ENCODE measurements at places on chromosomes 5 and 9.

GRCh38 chr5:74384851-74385250, 255.7 kb downstream of the ENC1 start:
- no peak for DNase-seq

DNA sequence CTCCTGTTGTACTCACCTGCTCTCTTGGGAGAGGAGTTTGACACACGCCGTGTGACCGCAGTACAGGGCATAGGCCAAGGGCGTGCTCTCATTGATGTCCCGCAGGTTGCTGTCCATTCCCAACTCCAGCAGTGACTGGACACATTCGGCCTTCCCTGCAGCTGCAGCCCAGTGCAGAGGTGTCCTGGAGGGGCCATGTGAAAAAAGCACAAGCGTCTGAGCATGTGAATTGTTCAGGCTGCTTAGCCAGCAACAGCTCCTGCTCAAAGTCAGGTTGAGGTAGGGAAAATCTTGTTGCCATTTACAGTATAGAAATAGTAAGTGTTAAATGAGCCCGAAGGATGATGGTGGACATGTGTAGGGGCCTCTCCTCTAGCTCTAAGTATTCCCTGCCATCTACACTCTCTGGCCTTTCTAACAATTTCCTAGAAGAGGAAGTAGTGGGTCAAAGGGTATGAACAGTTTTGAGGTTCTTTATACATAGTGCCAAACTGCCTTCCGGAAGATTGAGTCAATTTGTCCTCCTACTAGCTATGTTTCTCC, 116.5 kb downstream of the ANKRD55 start:
- DNase-seq = no peak

GRCh38 chr9:133842174-133842573, 104.0 kb upstream of the SARDH start:
- DNase-seq = no peak

DNA sequence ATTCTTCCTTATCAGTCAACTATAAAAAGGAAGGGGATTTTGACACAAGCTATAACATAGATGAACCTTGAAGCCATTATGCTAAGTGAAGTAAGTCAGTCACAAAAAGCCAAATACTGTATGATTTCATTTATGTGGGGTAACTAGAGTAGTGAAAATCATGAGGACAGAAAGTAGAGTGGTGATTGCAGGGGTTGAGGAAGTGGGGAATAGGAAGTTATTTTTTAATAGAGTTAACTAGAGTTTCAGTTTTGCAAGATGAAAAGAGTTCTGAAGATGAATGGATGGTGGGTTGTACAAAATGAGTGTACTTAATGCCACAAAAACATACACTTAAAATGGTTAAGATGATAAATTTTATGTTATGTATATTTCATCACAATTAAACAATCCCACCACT, 65.4 kb upstream of the FAM174A start:
- DNase-seq = no peak

DNA sequence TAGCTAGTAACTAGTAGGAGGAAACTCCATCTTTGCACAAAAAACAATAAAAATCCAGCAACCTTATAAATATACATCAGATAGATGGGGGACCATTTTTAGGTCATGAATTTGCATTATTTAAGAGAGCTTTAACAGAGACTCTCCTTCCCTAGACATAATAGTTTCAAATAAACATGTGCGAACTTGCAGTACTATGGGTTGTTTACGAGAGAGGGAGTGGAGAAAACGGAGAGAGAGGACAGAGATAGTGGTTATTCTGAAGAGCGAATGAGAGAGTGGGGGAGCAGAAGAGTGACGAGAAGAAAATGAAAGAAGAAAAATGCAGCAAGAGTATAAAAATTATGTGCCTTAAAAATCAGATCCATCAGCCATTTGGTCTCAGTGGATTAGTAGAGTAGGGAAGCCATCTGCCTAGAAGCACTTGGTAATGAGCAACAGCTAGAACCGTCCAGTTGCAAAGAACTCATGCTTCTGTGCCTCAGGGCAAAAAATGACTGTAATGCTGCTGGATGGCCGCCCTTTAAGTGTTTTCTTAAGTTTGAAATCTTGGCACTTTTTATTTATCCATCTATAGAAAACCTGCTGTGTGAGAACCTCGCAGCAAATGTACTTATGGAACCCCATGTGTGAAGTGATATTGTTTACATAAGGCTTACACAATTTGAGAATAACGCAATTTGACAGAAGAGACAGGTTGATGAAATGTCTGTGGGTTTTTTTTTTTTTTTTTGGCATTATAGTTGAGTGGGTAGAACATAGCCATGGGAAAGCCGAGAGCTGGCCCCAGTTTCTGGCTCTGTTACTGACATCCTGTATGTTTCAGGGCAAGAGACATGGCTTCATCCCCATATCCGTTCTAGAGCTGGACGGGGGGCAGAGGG, 95.6 kb upstream of the ZNF608 start:
- no peak for DNase-seq

GRCh38 chr9:77442436-77442835, 205.7 kb downstream of the GNA14 start:
- no peak for DNase-seq

GRCh38 chr9:130833031-130833990, 1.7 kb upstream of the ABL1 start:
- no peak for DNase-seq

DNA sequence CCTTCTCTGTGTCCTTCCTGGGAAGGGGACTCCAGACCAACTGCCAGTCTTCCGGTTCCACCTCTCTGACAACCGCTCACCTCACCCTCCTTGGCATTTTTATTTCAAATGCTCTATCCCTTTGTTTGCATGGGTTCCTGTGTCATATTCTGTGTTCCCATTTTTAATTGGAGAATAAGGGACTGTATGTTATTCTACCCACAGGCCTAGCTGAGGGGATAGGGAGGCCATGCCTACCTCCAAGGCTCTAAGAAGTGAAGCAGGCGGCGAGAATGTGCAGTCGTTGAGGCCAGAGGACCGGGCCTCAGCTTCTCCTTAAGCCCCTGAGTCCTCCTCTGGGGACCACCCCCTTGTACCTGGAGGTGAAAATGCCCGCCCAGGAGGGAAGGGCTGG, 936 bp upstream of the WDR5 start:
- DNase-seq = no peak

GRCh38 chr5:18152671-18153070, 518.4 kb downstream of the TAF11L14 start:
- no peak for DNase-seq

- no peak for DNase-seq
Measured at GRCh38 chr9:68912561-68912960, 101.4 kb downstream of the PRKACG start.

GRCh38 chr9:81032030-81032572, 657.2 kb downstream of the TLE1 start:
- DNase-seq = no peak

DNA sequence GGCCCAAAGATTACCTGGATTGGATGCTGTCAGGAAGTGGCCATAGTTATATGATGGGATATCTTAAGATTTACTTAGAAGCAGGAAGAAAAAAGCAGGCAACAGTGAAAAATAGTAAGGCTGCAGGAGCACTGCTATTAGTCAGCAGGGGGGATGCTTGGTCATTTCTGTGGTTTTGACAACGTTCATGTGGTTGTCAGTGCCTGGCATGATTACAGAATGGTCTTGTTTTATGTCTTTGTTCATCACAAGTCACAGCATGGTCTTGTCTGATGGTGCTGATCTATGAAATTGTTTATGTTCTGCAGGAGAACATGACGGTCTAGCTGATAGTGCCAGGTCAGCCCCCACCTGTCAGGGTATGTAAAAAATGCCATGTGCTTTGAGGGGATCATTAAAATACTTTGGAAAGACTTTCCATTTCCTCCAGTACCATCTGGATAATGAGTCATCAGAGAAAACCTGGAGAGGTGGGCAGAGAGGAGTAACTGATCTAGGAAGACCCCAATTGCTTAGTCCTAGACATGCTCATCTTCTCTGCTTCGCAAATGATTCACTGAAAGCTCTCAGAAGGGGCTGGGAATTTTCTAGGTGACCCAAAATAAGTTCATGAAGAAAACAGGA, 48.5 kb downstream of the PLGRKT start:
- DNase-seq = no peak

DNA sequence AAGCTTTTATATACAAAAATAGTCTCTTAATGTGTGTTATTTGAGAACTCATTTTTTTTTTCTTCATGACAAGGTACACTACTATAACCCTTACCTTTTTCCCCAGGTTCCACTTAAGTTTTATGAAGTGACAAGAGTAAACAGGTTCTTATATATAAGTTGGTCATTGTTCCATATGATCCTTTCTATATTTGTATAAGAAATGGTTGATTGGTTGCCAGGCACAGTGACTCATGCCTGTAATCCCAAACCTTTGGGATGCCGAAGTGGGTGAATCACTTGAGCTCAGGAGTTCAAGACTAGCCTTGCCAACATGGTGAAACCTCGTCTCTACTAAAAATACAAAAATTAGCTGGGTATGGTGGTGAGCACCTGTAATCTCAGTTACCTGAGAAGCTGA, 108.3 kb downstream of the PCSK1 start:
- DNase-seq = no peak

DNA sequence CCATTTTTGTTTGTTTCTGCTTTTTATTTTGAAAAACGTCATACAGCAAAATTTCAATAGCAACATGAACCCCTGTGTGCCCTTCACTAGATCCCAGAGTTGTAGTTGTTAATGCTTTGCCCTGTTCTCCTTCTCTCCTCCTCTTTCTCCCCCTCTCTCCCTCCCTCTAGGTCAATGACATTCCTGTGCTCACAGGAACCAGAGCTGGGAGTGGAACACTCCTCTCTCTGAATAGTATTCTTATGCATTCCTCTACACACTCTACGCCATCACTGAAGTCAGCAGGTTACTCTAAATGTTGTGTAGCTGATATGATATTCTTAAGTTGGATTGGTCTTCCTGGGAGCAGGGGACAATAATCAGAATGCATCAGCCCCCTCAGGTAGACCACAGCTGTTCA, 243.4 kb downstream of the SYK start:
- DNase-seq = no peak

DNA sequence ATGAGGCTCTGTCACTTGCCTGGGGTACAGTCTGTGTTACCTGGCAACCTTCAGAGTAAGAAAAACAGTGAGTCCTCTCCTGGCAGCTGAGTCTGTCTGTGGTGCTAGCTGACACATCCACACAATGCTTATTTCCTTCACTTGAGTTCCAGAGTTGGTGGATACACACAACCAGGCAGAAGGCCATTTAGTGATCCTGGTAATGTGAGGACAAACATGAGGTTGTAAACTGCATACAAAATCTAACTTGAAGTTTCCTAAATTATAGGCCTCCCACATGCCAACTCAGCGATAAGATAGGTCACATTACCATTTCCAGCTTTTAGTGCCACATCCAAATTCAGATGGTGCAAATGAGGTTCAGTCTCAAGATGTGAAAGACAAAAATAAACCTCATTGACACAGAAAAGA, 125.5 kb downstream of the DCP2 start:
- DNase-seq = no peak

- DNase-seq = no peak
Measured at GRCh38 chr5:56783261-56783660, 32.1 kb upstream of the MAP3K1 start.

GRCh38 chr5:60814498-60814897, 29.6 kb downstream of the ELOVL7 start:
- DNase-seq = no peak

GRCh38 chr9:91541734-91542133, 118.1 kb upstream of the NFIL3 start:
- no peak for DNase-seq

GRCh38 chr5:72366324-72366976, 46.3 kb downstream of the PTCD2 start:
- DNase-seq = no peak

DNA sequence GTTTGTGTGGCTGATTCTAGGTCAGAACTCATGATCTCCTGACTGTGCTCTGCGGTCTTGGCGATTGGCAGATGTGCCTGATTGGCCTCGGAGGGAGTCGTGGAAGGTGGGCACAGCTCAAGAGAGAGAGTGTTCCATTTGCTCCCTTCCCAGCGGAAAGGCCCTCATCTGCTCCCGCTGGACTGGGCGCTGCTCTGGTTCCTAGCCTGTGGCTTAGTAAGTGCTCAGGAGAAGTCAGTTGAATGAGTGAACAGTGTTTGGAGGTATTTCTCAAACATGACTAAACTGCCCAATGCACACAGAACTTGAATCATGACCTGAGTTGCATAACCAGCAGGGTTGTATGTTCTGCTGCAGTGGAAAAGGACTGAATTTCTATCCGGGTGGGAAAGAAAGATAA, 120.2 kb upstream of the PITX1 start:
- no peak for DNase-seq

DNA sequence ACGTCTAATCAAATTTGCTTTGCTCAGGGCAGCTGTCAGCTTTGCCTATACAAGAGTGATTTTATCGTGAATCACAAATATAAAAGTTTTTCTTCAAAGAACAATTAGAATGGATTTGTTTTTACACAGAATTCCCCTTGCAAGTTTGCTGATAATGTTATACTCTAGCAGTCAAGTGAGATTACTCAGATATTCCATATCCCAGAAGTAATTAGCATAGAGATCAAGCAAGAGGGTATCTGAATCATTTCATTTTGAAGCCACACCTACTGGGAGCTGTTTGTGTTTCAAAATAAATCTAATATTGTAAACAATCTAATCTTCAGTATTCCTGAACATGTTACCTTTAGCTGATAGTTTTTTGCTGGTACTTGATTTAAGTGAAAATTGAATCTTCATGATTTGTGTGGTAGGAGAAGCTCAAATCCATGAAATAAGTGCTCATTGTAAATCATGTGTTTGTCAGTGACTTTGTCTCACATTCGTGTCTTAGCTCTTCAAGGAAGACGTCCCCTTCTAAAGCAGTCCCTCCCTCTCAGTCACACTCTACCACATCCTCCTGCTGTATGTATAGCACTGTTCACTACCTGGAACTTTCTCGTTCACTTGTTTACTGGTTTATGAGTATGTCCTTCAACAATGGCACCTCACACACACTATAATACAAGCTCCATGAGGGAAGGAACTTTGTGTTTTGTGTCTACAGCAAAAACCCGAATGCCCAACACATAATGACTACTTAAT, 3.3 kb upstream of the TTC39B start:
- DNase-seq = no peak

- no peak for DNase-seq
Measured at GRCh38 chr9:129454467-129455067, 166.3 kb downstream of the C9orf50 start.

- no peak for DNase-seq
Measured at GRCh38 chr5:96933764-96934707, 1.8 kb upstream of the LNPEP start.

DNA sequence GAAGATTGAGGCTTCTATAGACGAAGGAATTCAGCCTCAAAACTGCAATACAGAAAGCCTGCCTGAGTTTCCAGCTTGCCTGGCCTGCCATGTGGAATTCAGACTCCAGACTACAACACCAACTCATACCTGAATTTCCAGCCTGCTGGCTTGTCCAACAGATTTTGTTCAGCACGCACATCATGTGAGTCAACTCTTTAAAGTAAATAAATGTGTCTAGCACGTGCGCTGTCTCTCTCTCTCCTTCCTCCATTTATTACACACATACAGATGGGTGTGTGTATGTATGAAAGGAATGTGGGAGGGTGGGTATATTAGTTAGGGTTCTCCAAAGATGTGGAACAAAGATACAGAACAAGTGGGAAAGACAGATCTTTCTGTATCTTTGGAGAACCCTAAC, 82.4 kb upstream of the TAS2R1 start:
- no peak for DNase-seq
